Globus pallidus (tissue), 1 donor: ENCODE measurements at places on chromosomes 3 and 15.

DNA sequence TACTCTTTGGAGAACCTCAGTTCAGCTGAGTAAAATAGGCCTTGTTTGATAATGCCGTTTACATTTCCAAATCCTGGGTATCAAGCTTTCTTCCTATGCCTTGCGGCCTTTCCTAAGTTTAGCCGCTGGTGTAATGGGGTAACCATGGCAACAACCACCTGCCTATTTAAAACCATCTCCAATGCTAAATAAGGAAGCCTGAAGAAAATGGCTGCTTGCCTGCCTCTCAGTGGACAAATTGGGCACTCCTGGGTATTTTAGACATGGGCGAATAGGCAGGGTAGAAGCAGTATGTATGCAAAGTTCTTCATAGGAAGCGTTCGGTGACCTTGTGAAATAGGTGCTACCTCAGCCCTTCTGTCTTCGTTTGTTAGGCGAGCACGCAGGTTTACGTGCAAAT is 122.7 kb downstream of the DGKG start:
- no peak for DNase-seq

DNA sequence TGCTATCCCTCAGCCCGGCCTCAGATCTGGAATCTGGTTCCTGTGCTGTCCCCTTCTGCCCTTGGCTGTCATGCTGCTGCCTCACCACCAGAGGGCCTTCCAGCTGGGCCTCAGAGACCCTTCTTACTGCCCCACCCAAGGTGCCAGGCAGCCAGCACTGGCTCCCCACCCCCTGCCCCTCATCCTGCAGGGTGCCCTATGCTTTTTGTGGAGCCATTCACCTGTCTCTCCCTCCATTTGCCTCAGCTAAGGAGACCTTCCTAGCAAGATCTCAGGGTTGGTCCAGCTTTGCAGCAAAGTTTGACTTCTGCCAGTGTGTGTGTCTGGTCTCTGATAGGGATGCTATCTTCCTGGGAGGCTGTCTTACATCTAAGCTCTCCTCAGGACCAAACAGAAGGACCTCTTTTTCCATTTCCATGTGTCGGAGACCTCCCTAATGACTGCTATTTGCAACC is 1.9 kb upstream of the VWA5B2 start:
- no peak for DNase-seq

DNA sequence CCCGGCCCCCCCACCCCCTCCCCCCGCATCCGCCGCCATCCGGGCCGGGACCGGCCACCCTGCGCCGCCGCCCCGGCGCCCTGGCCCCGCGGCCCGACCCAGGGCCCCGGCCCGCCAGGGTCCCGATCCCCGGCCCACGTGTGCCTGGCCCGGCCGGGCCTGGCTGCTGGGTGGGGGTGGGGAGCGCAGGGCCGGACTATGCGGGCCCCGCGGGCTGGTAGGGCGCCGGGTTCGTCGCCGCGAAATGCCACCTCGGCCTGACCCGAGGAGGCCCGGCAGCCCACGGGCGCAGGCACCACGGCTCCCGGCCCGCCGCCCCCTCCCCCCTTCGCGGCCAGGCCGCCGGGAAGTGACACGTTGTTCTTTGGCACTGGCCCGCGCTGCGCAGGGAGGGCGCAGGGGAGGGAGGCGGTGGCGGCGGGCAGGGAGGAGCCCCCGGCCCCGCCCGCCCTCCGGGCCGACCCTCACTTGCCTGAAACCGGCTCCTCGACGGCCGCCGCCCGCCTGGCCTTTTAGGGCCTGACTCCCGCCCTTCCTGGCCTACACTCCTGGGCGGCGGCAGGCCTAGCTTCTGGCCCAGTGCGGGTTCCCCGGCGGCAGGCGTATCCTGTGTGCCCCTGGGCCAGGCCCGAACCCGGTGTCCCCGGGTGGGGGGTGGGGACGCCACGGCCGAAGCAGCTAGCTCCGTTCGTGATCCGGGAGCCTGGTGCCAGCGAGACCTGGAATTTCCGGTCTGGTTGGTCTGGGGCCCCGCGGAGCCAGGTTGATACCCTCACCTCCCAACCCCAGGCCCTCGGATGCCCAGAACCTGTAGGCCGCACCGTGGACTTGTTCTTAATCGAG is 515 bp downstream of the EIF4G1 start:
- DNase-seq: peak; percentile 59

- DNase-seq: no peak
Measured at GRCh38 chr3:116246406-116246980, 198.8 kb downstream of the LSAMP start.

GRCh38 chr15:63752075-63752684 is 81.6 kb downstream of the HERC1 start:
- DNase-seq: peak; percentile 65

DNA sequence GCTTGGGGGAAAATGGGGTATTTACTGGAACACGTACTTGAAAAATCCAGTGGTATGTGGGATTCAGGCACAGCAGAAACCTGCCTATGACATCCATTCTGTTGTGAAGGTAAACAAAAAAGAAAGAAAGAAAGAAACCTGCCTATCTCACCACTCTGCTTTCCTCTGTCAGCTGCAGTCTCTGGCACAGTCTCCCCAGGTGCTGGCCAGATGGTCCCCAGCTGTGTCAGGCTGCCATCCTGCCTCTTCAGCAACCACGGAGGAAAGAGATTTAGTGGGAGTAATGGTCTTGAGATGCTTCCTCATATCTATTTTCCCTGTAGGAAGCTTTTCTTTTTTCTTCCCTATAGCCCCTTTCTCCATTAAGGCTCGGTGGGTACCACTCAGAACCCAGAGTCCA is 2.5 kb upstream of the PXYLP1 start:
- no peak for DNase-seq

DNA sequence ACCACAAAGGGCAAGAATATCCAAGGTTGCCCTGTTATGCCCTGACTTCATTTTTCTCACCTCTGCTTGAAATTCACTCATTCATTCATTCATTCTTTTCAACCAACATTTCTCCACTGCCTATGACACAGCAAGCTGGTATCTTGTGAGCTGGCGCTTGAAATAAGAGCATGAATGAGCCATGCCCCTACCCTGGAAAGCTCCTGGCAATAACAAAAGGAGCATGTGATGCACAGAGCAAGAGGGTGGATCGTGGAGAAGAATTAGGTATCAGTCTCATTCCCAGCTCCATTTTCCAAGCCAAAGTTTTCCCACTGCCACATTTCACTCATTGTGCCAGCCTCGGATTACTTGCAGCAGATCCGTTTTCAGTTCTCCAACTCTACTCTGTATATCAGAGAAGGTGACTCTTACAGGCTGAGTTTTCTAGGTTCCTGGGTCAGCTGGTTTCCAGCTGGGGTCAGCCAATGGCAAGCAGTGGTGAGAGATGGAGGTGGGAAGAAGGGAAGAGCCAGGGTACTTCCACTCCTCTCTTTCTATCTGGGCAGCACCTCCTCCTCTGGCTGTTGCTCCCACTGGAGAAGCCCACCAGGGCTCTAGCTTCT is 144.8 kb downstream of the SUCLG2 start:
- DNase-seq: no peak

DNA sequence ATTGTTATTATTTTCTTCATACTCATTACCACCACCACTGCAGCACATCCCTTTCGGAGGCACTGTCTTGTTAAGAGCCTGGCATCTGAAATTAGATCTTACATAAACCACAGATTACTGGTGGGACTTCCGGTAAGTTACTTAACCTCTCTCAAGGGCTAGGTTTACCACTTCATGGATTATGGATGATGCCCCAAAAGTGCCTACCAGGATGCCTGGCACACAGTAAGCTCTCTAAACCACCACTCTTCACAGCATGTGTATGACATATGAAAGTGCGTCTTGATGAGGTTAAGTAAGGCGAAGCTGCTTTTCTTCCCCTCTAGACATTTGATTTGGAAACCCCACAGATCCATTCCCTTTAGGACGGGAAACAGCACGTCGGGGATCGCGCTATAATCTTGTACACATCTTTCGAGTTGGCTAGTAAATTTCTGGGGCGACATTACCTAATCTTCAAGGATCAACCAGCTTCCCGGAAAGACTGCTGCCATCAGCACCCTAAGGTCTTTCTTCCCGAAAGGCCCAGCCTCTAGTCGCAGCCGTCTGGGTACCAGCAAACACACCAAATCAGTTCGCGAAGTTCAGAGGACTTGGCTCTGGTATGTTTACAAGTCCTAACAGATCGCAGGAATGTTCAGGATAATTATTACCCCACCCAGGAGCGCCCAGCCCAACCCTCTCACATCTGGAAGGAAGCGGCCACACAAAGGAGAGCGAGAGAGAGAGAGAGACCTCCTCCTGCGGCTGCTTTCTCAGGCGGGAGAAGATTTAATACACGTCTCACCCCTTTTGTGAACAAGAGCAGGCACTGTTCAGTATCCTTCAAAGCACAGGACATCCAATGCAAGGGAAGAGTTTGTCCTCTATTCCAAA is 155.1 kb upstream of the FRMD4B start:
- DNase-seq: no peak

DNA sequence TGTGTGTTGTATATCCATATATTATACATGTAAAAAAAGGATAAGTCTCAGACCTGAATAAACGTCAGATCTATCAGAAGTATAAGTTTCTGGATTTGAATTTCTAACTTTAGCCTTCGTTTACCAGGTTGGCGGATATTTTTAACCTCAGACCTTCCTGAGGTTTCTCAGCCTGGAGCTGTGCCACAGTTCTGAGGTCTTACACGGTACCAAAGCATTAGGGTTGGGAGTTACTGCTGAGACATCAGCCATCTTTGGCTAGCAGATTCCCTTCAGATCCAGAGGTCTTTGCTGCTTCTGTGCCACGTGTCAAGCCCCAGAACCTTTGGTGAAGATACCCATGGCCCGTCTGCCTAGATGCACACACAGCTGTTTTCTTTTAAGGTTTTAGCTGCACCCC is 84.7 kb downstream of the PPP2R3A start:
- DNase-seq: no peak

DNA sequence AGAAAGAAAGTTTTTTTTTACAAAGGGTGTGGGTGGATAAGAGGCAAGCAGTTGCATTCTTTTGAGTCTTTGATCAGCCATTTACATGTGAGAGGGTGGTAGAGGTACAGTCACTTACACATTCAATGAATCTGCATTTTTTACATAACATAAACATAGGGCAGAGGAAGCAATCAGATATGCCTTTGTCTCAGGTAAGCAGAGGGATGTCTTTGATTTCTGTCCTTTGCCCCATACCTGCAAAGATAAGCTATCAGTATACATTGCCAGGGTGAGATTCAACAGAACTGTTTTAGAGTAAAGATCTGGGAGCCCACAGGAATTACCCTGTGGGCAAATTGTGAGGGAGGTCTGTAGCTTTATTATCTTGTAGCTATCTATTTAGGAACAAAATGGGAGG is 5.4 kb upstream of the PPP1R2 start:
- no peak for DNase-seq

DNA sequence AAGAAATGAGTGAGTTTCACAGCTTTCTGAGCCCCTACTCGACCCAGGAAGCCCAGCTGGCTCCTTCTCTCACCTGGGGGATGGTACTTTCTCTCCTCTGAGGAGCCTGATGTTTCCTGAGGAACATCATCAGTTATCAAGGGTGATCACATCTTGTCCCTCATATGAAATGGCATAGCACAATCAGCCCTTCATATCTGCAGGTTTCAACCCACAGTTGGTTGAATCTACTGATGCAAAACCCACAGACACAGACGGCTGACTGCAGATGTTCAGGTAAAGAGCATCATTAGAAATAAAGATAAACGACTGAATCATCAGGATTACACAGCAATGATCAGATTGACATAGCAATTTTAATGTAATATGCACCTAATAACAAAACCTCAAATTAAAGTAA is 93.6 kb upstream of the OSTN start:
- DNase-seq: no peak

DNA sequence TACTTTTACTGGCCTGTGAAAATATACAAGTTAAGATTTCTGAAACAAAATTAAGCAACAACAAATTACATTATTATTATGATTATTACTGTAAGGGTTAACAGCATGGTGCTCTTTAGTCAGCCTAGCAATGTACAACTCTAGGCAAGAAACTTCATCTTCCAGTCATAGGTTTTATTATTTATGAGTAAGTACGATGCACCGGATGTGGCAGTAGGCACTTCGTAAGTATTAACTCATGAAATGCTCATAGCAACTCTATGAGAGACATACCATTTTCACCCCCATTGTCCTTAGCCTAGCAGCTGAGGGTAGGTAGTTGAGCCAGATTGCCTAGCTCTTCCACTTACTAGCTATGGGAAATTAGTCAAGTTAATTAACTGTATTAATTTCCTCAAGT is 68.0 kb upstream of the PTPRG start:
- DNase-seq: no peak

DNA sequence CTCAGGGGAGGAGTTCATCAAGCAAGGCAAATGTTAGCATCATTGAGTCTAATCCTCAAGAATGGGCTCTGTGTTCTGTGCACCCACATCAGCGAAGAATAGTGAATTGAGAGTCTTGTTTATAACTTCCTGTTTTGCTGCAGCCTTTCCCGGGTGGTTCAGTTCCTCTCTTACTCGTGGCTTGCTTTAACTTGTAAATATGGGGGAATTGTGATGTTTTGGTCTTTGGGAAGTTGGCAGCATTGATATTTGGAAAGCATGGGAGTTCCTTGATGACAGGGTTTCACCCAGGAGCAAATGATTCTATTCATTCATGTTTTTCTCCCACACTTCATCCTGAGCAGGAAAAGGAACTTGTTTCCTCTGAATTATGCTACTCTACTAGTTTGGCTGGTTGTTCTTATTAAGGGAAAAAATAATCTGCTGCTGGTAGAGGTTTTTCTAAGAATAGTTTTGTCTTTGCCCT is 40.4 kb downstream of the GPD1L start:
- peak; percentile 85 for DNase-seq

- no peak for DNase-seq
Measured at GRCh38 chr3:42511736-42512135, 9.3 kb downstream of the VIPR1 start.

- no peak for DNase-seq
Measured at GRCh38 chr3:127417709-127418559, 130.1 kb upstream of the PRR20G start.

DNA sequence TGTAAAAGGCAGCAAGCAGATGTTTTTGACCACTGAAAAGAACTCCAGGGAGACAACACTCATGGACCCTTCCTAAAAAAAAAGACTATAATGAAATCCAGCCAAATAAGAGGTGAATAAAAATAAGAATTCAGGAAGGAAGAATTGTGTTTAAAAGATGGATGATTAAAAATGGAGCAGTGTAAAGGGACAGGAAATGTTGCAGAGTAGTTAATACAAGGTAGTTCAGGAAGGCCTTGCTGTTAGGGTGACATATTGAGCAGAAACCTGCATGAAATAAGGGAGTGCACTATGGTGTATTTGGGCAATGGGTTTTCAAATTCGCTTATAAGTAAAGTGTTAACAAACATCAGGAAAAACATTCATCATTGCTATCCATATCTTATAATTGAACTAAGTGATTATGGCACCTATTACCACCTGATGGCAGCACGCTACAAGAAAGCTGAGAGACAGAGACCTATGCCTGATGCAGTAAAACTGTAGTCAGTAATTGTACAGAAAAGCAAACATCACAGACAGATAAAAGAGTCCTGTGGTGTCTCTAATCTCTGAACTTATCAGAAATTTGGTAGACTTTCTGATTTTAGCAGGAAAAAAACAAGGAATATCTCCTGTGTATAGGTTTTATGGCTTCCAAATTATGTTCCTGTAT is 5.8 kb upstream of the DBR1 start:
- DNase-seq: peak; percentile 29

- DNase-seq: no peak
Measured at GRCh38 chr3:81743096-81744025, 18.1 kb downstream of the GBE1 start.

GRCh38 chr3:15458212-15458780 is 30.9 kb downstream of the EAF1 start:
- DNase-seq: no peak
